ENCODE measurements at places on chromosomes 6 and 20.

GRCh38 chr6:131295081-131295480 is 159.8 kb downstream of the AKAP7 start:
- DNase-seq = no peak

- DNase-seq = no peak
Measured at GRCh38 chr6:8170245-8170644, 67.9 kb upstream of the EEF1E1 start.

GRCh38 chr6:90859612-90860011 is 272.7 kb upstream of the MAP3K7 start:
- DNase-seq = no peak

- no peak for DNase-seq
Measured at GRCh38 chr6:124546601-124547000, 415.6 kb upstream of the RNF217 start.

- no peak for DNase-seq
Measured at GRCh38 chr6:106677282-106677681, 47.9 kb downstream of the QRSL1 start.

All from posterior cingulate gyrus (tissue), 11 donors.